ENCODE measurements at places on chromosomes 4 and X.

DNA sequence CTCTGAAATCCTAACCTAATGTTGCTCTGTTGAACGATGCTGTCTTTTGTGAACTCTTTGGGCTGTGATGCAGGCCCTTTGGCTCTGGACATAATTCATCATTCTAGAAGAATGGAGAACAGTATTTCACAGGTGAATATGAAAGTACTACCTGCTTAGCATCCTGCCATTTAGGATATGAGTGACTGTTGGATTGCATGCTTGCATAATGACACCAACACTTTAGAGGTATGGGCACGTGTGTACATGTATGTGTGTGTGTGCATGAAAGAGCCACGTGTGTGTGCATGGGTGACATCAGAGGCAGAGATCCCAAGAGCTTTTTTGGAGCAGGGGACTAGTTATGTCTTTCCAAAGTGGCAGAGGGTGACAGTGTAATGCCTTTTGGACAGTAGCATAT lies 70.2 kb upstream of the ZNF518B start:
- DNase-seq = no peak

DNA sequence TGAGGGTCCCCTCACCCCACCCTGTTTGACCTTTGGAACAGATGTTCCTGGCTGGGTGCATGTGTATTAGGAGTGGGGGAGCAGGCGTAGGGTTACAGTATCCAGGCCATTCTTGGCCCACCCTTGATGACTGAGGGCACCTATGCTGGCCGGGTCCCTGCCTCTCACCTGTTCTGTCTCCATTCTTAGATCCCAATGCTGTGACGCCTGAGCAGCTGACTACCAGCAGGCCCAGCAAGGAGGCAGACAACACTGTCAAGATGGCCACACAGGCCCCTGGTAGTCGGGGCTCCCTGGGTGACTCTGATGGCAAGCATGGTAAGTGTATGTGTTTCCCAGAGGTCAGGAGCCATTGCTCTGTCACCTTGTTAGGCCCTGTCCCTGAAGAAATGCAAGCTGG lies 10.9 kb downstream of the EFNB1 start:
- DNase-seq = no peak

- DNase-seq = no peak
Measured at GRCh38 chr4:42473071-42473684, 75.9 kb downstream of the SHISA3 start.

DNA sequence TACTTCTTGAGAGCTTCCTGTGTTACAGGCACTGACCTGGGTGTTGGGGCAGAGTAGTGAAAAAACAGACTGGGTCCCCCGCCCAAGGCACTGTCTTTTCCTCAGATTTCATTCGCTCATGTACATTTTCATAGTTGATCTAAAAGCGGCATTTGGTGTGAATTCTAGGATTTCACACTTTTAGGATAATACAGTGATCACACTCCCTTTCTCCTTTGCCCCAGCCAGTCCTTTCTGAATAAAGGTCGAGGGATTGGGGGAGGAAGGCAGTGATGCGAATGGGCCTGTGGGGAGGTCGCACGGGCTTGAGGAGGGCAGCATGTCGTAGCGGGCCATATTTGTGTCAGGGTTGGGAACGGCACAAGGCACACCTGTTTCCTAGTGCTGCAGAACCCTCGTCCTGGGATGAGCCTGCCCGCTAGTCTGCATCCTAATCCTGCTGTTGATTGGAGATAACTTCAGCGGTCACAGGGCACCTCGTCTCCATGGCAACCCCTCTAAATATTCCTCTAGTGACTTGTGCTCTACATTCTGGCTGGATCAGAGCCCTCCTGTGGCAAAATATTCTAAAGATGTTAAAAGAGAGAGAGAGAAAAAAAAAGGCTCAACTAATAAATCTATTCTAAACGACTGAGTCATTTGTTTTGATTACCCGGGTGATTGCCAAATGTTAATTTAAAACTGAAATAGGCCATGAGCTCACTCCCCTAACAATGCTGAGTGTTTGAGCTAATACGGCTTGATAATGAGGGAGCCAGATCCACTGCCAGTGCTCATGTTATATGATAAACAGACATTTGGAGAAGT lies 21.8 kb downstream of the FHL1 start:
- no peak for DNase-seq

DNA sequence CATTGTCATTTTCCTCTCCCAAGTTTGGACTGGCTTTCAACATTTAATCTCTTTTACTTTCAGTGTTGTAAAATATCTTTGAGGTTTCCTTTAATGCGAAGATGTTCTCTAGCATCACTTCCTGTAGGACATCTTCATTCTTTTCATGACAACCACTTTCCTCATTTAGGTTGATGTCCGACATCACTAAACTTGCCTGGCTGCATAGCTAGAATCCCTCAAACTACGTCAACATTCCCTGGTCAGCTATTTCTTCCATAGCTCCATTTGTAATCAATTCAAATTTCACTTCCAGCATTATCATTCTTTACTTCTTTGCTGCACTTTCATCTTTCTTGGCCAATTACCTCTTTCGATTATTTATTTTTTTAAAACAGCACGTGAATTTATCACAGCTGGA lies 198.6 kb upstream of the EMCN start:
- DNase-seq = no peak

GRCh38 chrX:54482839-54483593 lies 13.0 kb downstream of the FGD1 start:
- DNase-seq = no peak

DNA sequence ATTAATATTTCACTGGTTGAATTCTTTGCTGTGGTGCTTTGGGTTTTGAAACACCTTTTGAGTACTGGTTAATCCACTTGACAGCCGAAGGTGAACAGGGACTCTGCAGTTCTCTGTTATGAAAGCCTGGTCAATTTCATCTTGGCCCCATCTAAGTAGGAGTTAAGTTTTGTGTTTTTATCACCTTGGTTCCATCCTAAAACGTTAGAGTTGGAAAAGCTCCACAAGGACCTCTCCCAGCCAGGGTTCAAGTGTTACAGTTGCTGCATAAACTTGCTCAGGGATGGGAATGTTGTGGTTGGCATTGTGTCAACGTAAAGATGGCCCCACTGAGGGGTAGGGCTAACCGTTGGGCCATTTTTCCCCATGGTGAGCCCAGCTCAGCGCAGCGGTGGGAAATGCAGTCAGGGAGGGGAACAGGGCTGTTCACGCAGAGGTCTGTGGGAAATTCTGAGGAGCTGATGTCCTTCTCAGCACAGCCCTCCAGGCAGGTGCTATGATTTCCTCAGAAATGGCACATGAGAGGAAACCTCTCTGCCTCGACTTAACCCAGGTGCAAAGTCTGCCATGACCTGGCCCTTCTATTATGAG lies 188.7 kb downstream of the STIM2 start:
- DNase-seq = no peak

GRCh38 chrX:25013632-25014365 lies 2.0 kb downstream of the ARX start:
- DNase-seq = no peak
